Calu3 (cell line): ENCODE measurements at places on chromosomes 1 and 21. TPM values are rescaled to one million over a fixed set of nuclear protein-coding genes. Genes with fewer than 3 reads are reported as not detected.

Gene PLXNA2
- total RNA-seq: 16.2 and 21.9 TPM in 2 replicates

Gene SH2D5
- total RNA-seq: 2.7 and 3.8 TPM in 2 replicates

Gene MROH9
- not detected in 2 replicates for total RNA-seq

Gene KCNQ4
- 0.92 and 1.4 TPM in 2 replicates for total RNA-seq

Gene PRRX1
- 1.8 and 3.0 TPM in 2 replicates for total RNA-seq

Gene MAP7D1
- 96.2 and 98.3 TPM in 2 replicates for total RNA-seq

Gene S100A7A
- total RNA-seq: not detected in 2 replicates

Gene RAP1GAP
- 23.8 and 26.8 TPM in 2 replicates for total RNA-seq

Gene EXO1
- 19.9 and 36.3 TPM in 2 replicates for total RNA-seq
